ENCODE measurements at places on chromosomes 16 and 17. TPM values are rescaled to one million over a fixed set of nuclear protein-coding genes. Genes with fewer than 3 reads are reported as not detected.

DNA sequence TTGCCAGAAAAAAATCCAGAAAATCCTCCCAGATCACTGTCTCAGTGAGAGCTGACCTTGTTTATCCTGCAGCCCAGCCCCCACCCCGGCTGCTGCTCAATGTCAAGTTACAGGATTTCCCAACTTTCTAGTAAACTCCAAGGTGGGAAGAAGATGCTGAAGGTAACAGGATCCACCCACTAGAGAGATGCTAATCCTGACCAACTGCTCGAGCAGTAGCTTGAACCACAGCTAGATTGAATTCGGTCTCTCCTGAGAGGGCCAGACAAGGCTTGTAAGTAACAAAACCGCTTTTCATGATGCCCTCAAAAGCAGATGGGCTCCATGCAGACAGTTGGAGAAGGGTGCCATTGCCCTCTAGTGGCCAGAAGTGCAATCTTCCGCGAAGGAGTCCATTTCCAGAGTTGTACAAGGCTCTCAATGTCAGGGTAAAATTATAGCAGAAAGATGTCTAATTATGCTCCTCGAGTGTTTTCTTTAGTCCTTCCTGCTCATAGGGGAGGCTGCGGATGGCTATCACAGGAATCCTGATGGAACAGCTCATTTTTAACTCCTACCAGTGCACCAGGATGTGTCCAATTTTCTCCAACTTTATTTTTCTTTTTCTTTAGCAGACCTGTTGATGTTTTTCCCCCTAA is 3.9 kb downstream of the CDH11 start:
- DNase-seq, result peak; percentile 93

DNA sequence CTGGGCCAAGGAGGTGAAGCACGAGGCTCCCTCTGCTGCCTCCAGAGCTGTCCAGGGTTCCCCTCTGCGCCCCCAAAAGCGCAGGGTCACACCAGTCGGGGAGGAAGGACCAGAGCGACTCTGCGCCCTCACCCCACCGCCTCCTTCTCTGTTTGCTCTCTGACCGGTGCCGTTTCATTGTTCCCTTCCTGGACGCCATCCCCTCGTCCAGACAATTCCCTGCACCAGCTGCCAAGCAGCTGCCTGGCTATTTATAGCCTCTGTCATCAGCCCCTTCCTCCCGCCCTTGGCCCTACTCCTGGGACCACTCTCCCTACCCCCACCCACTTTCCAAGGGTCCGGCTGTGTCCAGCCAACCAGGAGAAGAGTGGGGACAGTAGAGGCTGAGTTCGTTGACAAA is 68.8 kb upstream of the CREBBP start:
- DNase-seq, result no peak

GRCh38 chr17:32020943-32021614 is 13.9 kb downstream of the LRRC37B start:
- no peak for DNase-seq

RNF151 gene
- total RNA-seq, result not detected
